ENCODE measurements at places on chromosomes 2 and 18. TPM values are rescaled to one million over a fixed set of nuclear protein-coding genes. Genes with fewer than 3 reads are reported as not detected.

GAL3ST2 gene
- total RNA-seq = not detected

ALKAL2 gene
- total RNA-seq = not detected

GRCh38 chr18:41700416-41700815, 254.6 kb upstream of the PIK3C3 start:
- no peak for DNase-seq

DNA sequence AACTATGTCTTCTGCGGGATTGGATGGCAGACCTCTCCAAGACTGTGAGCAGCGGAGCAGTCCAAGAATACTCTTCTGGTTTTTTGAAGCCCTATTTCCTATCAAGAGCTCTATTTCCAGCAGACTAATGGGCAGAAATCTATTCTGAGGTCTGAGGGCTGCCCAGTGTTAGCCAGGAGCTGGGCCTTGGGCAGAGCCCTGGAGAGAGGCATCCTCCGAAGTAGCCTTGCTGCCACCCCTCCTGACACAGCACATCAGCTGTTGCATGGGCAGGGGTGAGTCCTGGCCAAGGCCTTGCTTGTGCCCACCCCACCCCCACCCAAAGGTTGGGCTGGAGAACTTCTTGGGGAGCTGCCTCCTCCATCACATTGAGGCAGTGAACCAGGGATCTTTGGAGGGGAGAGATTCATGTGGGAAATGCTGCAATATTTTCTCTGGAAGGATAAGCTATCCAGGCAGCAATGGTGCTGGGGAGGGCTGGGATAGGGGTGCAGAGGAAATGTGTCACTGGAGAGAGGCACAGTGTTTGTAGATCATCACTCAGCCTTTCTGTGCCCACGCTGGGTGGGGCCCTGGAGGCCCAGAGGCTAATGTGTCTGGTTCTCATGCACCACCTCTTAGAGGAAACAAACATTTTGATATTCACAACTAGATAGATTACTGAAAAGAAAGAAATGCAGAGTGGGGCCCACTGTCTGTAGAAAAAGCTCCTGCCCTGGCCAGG, 104.7 kb downstream of the VSNL1 start:
- no peak for DNase-seq

DNA sequence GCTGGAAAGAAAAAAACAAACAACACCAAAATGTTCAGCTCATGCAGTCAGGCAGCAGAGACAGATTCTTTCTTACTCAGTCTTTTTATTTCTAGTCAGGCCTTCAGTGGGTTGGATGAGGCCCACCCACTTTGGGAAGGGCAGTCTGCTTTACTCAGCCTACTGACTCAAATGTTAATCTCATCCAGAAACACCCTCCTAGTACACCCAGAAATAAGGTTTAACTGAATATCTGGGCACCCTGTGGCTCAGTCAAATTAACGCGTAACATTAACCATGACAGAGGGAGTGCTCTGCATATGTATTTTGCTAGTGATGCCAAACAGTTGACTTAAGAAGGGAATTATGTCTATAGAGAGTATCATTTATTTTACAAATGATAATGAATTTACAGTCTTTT, 401.6 kb downstream of the PARD3B start:
- no peak for DNase-seq

DNA sequence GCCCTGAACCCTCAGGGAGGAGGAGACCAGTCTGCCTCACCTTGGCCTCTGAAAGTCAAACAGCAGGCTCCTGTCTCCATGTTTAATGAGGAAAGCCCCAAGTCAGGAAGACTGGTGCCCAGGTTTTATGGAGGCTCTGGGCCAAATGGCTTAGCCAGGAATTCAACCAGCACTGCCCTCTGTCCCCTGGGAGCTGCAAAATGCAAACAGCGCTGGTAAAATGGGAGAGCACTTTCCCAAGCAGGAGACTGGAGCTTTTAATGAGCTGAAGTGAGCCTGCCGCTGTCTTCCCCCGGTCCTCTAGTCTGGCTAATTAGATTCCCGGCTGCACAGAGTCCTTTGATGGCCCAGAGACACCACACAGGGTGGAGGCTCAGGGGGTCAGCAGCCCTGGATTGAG, 276.0 kb upstream of the TRIB2 start:
- no peak for DNase-seq

- DNase-seq = no peak
Observed at GRCh38 chr2:90207454-90208058, 1516.1 kb downstream of the RPIA start.

AGXT gene
- total RNA-seq = not detected

DNA sequence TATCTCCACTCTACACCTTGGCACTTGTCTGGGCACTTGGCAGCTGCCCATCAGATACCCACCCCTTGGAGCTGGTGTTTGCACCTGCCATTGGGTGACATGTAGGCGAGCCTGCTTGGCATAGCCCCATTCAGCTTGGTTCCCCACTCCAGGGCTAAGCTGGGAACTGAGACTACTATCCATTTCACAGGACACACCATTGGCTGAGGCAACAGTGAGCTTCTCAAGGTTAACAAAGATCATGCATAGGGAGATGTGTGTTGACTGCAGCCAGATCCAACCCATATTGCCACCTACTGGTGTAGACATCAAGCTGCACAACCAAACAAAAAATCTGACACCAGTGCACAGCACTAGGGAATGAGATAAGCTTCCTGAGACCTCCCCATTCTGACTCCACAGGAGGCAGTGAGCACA, 1389.8 kb upstream of the TMEFF2 start:
- DNase-seq = no peak

GRCh38 chr2:239308661-239309397, 92.0 kb downstream of the HDAC4 start:
- DNase-seq = peak; percentile 18

- DNase-seq = no peak
Observed at GRCh38 chr2:85889627-85890281, 964 bp upstream of the ST3GAL5 start.

GRCh38 chr2:71538656-71539265, 85.4 kb downstream of the DYSF start:
- no peak for DNase-seq

ACTG2 gene
- 0.21 TPM for total RNA-seq

- DNase-seq = peak; percentile 42
Observed at GRCh38 chr2:176931588-176932563, 280.7 kb upstream of the HNRNPA3 start.

AQP12A gene
- not detected for total RNA-seq

ADNP2 gene
- 23.9 TPM for total RNA-seq

SIX3 gene
- total RNA-seq = not detected

Data from foreskin keratinocyte (primary cell).